ENCODE measurements at places on chromosomes 16 and 17.

GRCh38 chr16:68992521-68992920 is 112.9 kb upstream of the HAS3 start:
- DNase-seq, result no peak

- no peak for DNase-seq
Observed at GRCh38 chr16:89629827-89630610, 16.6 kb downstream of the DPEP1 start.

DNA sequence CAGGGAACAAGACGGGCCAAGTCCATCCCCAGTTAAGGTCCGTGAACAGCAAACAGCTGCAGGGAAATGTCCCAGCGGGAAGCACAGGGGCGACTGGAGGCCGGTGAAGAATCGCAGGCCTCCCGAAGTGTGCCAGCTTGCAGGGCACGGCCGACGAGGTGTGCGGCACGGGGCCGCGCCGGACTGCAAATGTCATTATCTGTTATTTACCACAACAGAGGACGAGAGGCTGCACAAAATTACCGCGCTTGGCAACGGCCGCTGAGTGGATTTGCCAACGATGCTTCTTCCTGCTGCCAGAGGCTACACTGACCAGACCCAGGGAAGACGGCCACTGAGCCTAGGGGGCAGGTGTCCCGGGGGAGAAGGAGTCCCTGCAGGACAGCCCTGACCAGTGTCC is 53.1 kb downstream of the RPH3AL start:
- no peak for DNase-seq

- no peak for DNase-seq
Observed at GRCh38 chr17:15000661-15001060, 264.5 kb downstream of the PMP22 start.

- no peak for DNase-seq
Observed at GRCh38 chr16:16158741-16159374, 64.4 kb downstream of the ABCC6 start.

DNA sequence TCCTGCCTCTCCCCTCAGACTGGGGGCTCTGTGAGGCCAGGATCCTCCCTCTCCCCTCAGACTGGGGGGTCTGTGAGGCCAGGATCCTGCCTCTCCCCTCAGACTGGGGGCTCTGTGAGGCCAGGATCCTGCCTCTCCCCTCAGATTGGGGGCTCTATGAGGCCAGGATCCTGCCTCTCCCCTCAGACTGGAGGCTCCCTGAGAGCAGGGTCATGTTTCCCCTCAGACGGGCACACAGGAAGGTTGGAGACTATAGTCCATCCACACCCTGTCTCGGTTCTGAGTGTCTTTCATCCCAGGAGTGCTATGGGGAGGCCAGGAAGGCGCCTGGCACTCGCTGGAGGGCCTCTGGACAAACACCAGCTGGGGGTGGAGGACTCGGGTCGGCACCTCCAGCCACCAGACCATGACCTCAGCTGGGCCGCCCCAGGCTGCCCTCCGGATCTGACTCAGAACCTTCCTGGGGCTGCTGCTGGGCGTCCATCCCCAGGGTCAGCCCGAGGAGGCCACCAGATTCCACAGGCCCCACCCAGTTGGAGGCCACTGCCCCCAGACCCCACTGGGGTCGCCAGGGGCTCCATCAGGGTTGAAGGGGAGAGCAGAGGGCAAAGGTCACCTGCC is 21.9 kb upstream of the DLX4 start:
- no peak for DNase-seq

DNA sequence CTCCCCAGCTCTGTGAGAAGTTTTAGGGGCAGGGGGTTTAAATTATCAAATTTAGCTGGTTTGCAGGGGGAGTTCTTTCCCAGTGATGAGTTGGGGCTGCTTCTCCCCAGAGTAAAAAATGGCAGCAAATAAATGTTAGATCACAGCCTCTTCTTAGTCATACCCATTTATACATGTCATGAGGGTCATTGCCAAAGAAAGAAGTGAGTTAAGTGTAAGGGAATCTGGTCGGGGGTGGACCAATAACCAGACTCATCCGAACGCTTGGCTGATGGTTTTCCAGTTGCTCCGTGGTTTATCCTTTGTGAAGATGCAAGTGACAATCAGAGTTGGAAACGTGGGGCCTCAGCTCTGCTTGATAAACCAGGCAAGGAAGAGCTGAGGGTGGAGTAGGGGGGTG is 87.1 kb downstream of the PLXDC1 start:
- DNase-seq, result no peak

GRCh38 chr17:10033959-10034358 is 128.9 kb upstream of the RCVRN start:
- no peak for DNase-seq

- no peak for DNase-seq
Observed at GRCh38 chr17:19258371-19258770, 21.2 kb downstream of the EPN2 start.

DNA sequence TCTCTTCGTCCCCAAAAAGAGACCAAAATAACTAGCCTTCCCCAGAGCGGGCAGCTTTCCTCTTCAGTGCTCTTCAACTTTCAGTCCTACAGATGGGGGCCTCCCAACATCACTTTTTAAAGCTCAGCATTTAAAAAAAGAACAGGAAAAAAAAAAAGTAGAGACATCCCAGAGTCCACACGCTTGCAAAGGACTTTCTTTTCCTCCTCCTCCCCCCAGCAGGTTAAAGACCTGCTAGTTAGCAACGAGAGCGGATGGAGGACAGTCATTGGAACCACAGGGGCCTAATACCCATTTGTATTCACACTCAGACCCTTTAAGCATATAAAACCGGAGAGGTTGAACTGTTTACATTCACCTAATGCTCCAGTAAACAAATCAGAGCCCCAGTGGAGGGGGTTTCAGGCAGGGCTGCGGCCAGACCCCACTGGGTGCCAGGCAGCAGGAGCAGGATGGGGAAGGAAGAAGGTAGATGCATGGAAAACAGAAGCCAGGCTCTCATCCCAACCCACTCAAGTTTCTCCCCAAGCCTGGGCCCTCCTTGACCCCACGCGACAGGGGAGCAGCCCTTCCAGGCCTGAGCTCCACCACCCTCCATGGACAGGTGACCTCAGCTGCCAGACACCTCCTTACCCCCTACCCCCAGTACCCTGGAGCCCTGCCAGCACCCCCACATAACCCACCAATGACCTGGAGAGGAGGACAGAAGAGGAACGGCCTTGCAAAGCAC is 15.2 kb downstream of the ZFHX3 start:
- no peak for DNase-seq

- DNase-seq, result no peak
Observed at GRCh38 chr16:6633456-6633855, 699.2 kb upstream of the RBFOX1 start.

DNA sequence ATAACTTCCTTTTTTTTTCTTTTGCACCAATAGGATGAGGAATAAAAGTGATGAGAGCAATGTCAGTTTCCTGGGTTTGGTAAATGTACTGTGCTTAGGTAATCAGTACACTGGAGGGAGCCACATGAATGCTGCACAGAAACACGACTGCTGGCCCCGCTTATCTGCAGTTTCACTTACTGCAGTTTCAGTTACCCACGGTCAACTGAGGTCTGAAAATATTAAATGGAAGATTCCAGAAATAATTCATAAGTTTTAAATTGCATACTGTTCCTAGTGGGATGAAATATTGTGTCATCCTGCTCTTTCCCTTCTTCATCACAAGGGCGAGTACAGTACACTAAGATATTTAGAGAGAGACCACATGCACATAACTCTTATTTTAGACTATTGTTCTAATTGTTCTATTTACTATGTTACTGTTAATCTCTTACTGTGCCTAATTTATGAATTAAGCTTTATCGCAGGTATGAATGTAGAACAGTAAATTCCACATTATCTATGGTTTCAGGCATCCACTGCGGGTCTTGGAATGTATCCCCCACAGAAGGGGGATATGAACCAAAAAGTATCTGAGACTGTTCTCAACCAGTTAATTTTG is 6.4 kb upstream of the LGALS3BP start:
- no peak for DNase-seq

- DNase-seq, result no peak
Observed at GRCh38 chr17:58989629-58990028, 117.1 kb downstream of the TRIM37 start.

DNA sequence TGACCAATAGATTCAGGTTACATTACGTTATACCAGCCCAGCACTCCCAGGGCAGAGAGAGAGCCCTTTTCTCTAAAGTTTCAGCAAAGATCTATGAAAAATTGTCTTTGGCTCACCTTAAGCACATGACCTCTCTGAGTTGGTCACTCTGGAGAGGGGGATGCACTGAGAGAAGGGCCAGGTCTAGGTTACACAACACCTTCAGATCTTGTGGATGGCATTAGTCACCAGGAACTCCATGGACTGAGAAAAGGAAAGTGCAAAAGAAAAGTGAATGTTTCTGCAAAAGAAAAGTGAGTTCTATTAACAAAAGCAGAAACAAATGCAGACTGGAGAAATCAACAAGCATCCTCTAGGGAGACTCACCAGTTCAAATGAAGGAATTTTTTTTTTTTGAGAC is 253.3 kb upstream of the SALL1 start:
- no peak for DNase-seq

GRCh38 chr16:68349838-68350410 is 39.1 kb downstream of the PRMT7 start:
- DNase-seq, result no peak

GRCh38 chr16:4976079-4976478 is 17.9 kb downstream of the SEC14L5 start:
- no peak for DNase-seq

DNA sequence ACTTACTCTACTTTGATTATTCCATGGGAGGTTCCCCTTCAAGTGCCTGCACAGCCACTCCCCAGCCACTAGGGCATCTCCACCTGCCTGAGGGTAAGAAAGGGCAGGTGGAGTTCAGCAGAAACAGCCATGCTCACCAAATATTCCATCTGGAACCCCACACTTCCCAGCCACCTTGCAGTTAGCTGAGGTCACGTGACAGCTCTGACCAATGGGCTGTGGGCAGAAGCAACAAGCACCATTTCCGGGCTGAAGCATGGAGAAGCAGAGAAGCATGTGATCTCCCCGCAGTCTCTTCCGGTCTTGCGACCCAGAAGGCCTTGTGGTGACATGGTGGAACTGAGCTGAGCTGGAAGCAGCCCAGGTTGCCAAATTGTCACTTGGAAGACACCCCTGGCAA is 108.6 kb downstream of the CCT6B start:
- DNase-seq, result no peak

- no peak for DNase-seq
Observed at GRCh38 chr16:78363843-78364555, 264.5 kb downstream of the WWOX start.

DNA sequence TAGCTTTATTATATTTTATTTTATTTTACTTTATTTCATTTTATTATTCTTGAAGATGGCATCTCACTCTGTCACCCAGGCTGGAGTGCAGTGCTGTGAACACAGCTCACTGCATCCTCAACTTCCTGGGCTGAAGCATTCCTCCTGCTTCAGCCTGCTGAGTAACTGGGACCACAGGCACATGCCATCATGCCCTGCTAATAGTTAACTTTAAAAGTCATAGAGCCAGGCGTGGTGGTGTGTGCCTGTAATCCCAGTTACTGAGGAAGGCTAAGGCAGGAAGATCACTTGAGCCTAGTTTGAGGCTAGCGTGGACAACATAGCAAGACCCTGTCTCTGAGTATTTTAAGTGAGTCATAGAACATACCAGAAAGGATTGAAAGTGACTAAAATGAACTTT is 38.7 kb downstream of the ESRP2 start:
- DNase-seq, result no peak

- no peak for DNase-seq
Observed at GRCh38 chr16:4316108-4316863, 419 bp downstream of the GLIS2 start.

GRCh38 chr17:4690745-4691144 is 13.2 kb downstream of the PELP1 start:
- no peak for DNase-seq

GRCh38 chr17:4490109-4490591 is 8.5 kb upstream of the SPNS2 start:
- no peak for DNase-seq

- no peak for DNase-seq
Observed at GRCh38 chr17:49490276-49490675, 4.8 kb upstream of the NGFR start.

- DNase-seq, result no peak
Observed at GRCh38 chr17:69561462-69561861, 147.0 kb downstream of the MAP2K6 start.

DNA sequence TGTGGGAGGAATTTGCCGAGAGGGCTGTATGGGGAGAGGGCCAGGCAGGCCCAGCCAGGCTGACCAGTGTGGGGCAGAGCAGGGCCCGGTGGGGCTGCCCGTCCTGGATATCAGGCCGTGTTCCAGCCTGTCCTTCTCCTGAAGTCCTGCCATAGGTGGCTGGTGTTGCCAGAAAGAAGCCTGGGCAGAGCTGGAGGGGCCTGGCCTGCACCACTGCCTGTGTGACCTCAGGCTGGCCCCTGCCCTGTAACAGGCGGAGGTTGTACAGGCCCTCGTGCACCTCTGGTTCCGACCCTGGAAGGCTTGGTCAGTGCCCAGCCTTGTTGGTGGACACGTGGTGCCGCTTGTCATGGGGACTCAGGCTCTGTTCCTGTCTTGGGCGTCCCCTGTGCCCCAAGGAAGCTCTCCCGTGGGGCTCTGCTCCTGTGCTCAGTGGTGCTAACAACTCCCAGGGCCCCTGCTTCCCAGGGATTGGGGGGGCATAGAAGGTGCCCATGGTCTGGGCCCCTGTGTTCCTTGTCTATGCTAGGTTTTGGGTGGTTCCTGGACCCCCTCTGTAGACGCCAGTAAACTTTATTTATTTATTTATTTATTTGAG is 33.3 kb downstream of the ADCY7 start:
- DNase-seq, result no peak

DNA sequence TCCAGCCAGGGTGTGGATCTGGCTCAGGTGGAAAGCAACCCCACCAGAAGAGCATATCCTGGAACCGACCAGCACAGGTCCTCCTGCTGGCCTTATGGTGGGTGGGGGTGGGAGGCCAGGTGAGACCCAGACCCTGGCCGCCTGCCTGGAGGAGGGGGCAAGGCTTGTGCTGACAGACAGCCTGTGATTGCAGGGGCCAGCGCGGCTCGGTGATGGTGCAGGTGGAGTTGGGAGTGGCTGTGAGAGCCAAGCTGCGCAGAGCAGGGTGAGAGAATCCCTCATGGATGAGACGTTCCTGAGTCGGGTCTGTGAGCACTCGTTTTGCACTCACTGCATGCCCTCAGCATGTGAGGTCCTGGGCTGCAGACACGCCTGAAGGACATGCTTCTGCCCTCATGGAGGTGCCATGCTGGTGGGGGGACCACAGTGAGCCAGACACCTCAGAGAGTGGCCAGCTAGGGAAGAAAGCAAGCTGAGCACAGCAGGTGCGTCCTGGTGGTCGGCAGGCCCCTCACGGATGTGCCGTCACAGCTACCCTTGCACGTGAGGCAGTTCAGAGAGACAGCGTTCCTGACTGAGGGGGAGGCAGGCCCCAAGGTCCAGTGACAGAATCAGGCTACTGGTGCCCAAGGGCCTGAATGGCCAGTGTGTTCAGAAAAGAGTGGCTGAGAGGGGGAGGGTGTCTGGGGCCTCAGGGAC is 3.8 kb upstream of the KCNJ12 start:
- DNase-seq, result no peak

GRCh38 chr16:46768809-46769208 is 20.7 kb upstream of the MYLK3 start:
- DNase-seq, result no peak

All from activated CD4-positive, alpha-beta T cell treated with anti-CD3 and anti-CD28 coated beads for 4 hours (primary cell).